Activated T-cell treated with anti-CD3 and anti-CD28 coated beads, Interleukin-2, amount 50 U/mL, for 72 hours (primary cell): ENCODE measurements at places on chromosomes 11 and 22.

GRCh38 chr22:30457981-30458380 lies 13.8 kb downstream of the SEC14L3 start:
- no peak overlapping the region for H3K4me3 ChIP-seq
- no peaks in the 10 kb centered on the region for H3K4me1 ChIP-seq
- H3K36me3 ChIP-seq, result no peaks in the 10 kb centered on the region
- H3K27ac ChIP-seq, result no peak overlapping the region
- DNase-seq, result no peak
- peaks cover 5% of the 10 kb centered on the region for H3K27me3 ChIP-seq

- no peak overlapping the region for H3K4me3 ChIP-seq
- H3K36me3 ChIP-seq, result peaks cover 3% of the 10 kb centered on the region
- no peak overlapping the region for H3K27ac ChIP-seq
- H3K4me1 ChIP-seq, result no peaks in the 10 kb centered on the region
Measured at GRCh38 chr11:130674686-130675308, 226.4 kb downstream of the ADAMTS15 start.

DNA sequence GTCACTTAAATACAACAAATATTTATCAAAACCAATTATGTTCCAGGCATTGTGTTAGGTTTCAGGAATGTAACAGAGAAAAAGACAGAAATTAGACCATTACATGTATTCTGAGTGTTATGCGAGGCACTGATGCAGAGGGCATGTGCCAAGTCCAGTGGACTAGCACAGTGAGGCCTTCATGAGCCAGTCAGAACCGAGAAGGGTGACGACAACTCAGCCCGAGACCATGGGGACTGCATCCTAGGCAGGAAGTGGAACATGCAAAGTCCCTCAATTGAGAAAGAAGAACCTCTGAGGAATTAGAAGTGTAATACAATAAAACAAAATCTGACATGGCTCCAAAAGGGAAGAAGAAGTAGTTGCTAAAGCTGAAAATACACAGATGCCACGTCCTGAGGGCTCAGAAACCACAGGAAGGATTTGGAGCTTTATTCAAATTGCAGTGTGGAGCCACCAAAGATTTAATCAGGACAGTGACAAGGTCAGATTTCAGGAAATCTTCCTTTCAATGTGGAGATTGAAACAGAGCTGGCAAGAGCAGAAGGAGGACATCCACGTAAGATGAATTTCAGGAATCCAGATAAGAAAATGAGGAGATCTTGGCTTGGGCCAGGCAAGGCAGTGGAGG lies 529.6 kb downstream of the NTM start:
- H3K4me3 ChIP-seq, result no peak overlapping the region
- H3K36me3 ChIP-seq, result no peaks in the 10 kb centered on the region

DNA sequence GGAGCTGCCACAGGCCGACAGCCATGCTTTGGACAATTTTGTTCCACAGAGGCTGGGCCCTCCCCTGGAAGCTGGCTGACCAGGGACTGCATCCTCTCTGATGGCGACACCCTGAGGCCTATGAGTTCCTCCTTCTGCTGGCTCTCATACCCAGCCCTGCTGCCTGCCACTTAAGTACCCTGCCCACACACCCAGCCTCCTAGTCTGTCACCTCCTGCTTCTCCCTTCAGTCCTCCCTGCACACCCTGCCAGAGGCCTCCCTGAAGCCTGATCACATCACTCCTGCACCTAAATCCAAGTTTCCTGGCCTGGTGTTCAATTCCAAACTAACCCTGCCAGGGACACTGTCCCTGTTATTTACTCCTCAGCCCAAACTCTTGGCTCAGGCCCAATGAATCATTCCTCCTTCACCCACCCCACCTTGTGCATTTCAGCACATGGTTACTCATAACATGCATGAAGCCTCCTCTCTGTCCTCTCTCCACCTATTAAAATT lies 136.7 kb upstream of the NECTIN1 start:
- H3K27ac ChIP-seq, result no peak overlapping the region
- peaks cover 13% of the 10 kb centered on the region for H3K27me3 ChIP-seq
- DNase-seq, result no peak
- no peaks in the 10 kb centered on the region for H3K36me3 ChIP-seq
- no peaks in the 10 kb centered on the region for H3K4me1 ChIP-seq
